ENCODE measurements at places on chromosomes 6 and 20.
A peak's percentile ranks its signal among the peaks of the same experiment; 100 is the strongest.

DNA sequence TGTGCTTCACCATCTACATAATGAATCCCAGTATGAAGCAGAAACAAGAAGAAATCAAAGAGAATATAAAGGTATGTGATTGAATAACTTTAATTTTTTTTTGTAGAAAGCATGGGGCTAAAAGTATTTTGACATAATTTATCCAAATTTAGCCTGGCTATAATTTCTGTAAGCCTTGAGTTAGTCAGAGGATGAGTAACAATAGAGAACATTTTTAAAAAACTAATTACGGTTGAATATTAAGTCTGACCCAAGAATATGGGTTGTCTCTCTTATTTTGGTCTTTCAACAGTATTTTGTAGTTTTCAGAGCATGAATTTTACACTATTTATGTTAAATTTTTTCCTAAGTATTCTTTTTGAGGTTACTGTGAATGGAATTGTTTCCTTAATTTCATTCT, 2.5 kb downstream of the GMNN start:
- no peak for DNase-seq

GRCh38 chr6:148563066-148563465, 183.8 kb upstream of the UST start:
- no peak for DNase-seq

GRCh38 chr6:166546653-166547052, 39.8 kb downstream of the RAMACL start:
- DNase-seq = no peak

GRCh38 chr6:166815629-166816028, 140.7 kb downstream of the RNASET2 start:
- no peak for DNase-seq

DNA sequence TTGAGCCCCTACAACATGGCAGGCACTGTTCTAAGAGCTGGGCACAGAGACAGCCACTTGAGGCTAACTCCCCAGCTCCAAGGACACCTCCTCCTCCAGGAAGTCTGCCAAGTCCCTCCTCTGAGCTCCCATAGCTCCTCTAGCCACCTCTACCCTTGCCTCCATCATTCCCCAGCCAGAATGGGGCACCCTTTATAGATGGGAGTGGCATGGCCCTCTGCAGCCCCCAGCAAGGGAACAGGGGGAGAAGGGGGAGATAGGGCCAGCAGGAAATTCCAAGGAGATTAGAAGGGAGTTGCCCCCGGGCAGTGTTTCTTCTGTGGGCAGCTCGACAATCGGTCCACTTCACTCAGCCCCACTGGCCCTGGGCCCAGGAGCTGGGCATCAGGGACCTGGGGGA, 19.7 kb upstream of the TLDC2 start:
- DNase-seq = no peak

- DNase-seq = no peak
Observed at GRCh38 chr20:1225263-1225782, 521 bp upstream of the RAD21L1 start.

GRCh38 chr6:18260448-18261106, 3.8 kb downstream of the DEK start:
- DNase-seq = peak; percentile 29

GRCh38 chr20:15345287-15345686, 1007.9 kb upstream of the FLRT3 start:
- DNase-seq = no peak

DNA sequence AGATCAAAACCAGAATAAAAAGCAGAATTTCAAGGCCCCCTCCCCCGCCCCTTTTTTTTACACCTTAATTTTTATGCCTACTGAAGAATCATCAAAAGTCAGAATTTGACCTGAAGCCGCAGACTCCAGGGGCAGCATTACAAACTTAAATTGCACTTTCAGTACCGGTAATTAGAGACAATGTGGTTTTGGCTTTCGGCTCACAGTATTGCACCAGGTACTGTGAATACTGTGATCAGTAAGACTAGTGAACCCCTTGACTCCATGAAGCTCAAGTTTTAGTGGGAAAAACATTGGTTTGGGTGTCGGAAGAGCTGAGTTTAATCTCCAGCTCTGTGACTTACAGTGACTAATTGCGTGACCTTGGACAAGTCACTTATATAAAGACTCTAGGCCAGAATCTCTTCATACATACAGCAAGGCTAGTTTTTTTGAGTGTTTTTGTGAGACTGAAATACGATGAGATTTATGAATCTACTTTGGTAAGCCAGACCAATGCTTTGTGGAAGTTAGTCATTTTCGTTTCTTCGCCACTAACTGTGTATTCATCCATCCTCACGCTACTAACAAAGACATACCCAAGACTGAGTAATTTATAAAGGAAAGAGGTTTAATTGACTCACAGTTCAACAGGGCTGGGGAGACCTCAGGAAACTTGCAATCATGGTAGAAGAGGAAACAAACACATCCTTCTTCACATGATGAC, 114.7 kb downstream of the SASH1 start:
- DNase-seq = no peak

DNA sequence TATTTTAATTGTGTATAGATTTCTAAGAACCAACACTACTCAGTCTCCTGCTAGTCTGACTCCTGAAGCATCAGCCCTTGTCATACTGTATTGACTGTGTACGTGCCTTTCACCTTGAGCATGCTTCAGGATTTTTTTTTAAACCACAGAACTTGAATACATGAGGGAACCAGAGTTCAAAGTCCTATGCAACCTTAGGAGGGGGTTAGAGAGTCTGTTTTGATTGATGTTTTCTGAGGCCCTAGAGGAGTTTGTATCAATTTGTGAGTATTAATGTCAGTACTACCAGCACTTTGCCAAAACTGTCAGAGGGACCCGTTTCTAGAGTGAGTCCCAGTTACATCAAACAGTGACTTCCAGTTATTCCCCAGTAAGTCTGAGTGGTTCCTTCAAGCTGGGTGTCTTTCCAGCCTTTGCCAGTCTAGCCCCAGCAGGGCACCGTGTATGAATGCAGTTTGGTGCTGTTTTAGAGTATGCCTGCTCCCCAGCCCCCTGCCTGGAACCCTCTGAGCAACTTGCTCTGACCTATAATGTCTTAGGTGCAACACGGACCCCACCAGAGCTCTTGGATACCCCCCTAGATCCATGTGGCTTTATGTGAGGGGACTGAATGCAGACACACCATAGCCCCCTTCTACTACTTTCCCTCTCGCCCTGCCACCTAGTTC, 8.5 kb downstream of the TP53INP2 start:
- DNase-seq = no peak
